Fibroblast of skin of left quadriceps (primary cell): ENCODE measurements at places on chromosomes 1 and 21.

GRCh38 chr1:32848354-32849063 lies 22.2 kb downstream of the FNDC5 start:
- DNase-seq = no peak

DNA sequence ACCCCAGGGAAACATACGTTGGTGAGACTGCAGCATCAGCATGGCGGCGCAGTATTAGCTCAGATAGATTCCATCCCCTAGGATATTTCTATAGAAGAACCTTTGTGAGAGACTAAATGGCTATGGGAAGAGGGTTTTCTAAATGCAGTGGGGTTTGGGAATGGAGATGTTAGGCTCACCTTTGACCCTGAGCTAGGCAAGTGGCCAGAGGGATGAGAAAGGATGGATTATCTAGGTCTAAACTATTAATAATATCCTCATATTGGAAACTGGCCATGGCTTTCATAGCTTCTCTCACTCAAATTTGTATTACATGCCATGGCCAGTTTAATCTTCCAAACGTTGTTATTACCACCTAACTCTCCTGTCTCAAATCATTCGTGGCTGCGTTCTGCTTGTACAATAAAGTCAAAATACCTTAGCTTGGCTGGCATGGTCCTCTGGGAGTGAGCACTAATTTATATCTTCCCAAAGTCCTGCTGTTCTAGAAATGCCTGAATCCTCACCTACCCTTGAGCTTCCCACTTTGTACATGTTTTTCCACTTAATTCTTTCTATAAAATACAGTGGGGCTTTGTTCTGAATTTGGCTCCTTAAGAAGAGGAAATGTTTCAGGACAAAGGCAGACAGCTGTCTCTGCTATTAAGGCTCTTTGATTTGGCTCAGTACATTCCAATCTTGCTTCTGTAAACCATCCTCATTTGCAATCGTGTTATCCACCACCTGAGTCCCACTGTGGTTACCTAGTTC lies 31.0 kb upstream of the COG2 start:
- no peak for DNase-seq

DNA sequence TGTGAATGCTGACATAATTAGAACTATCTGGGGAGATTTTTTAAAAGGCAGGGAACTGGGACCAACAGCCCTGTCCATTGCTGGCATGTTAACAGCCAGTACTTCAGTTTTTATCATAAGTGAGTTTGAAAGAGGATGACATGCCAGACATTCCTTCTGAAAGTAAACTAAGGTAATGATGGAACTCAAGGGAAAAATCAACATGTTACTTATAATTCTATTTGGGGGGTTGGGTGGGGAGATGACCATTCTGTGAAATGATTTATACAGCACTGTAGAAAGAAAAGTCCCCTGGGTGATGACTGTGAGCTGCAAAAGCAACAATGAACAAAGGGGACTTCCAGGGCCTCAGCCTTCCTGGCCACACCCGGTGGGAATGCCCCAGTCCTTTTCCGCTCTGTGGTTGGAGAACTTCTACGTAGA lies 5.4 kb upstream of the LAMC2 start:
- peak; percentile 68 for DNase-seq

DNA sequence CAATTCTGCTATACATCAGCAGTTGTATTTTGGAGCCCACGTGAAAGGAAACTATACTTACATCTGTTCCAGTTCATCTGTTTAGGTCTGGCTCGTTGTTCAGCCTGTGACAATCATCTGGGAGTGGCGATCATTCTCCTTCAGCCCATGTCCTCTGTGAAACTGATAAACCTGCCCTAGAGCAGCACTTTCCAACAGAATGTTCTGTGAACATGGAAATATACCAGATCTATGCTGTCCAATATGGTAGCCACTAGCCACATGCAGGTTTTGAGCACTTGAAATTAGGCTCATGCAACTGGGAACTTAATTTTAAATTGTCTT lies 24.5 kb upstream of the COQ8A start:
- DNase-seq = no peak

GRCh38 chr1:118993700-118994026 lies 5.5 kb upstream of the TBX15 start:
- DNase-seq = no peak
